ENCODE measurements at places on chromosomes 3 and 15. TPM values are rescaled to one million over a fixed set of nuclear protein-coding genes. Genes with fewer than 3 reads are reported as not detected.

FETUB gene
- total RNA-seq: 1.9 TPM

DNA sequence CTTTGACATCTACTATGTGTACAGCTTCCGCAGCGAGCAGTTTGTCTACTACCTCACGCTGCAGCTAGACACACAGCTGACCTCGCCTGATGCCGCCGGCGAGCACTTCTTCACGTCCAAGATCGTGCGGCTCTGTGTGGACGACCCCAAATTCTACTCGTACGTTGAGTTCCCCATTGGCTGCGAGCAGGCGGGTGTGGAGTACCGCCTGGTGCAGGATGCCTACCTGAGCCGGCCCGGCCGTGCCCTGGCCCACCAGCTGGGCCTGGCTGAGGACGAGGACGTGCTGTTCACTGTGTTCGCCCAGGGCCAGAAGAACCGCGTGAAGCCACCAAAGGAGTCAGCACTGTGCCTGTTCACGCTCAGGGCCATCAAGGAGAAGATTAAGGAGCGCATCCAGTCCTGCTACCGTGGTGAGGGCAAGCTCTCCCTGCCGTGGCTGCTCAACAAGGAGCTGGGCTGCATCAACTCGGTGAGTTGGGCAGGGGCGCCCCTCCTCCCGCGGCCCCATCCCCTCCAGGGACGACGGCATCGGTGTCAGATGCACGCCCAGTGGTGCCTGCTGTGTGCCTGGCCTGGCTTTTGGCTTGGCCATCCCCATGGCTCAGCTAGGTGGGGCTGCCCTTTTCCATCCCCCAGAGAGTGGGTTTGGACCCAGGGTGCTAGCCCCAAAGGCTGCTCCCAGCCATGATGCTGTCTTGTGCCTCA lies 6.6 kb downstream of the PLXNA1 start:
- no peak for DNase-seq

GRCh38 chr3:45135959-45136358 lies 10.2 kb downstream of the CDCP1 start:
- DNase-seq: no peak

- no peak for DNase-seq
Observed at GRCh38 chr3:62981962-62982361, 106.7 kb upstream of the CADPS start.

- no peak for DNase-seq
Observed at GRCh38 chr3:165225604-165226003, 29.4 kb upstream of the SLITRK3 start.

GRCh38 chr3:117873249-117873600 lies 1161.4 kb downstream of the IGSF11 start:
- no peak for DNase-seq

DNA sequence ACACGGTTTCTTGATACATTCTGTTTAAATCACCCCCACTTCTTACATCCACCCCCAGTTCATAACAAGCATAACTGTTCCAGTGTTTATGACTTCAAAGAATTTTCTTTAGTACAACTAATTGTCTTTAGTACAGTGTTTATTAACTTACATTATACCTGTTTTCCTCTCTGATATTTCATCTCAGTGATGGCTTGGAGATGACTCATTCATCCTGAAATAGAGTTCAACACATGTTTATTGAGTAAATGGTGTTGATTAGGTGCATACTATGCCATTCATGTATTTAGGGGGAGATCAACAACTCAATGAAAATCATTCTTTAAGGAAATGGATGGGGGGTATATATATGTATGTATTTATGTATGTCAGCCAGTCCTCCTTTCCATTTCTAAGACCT lies 21.7 kb upstream of the UTS2B start:
- no peak for DNase-seq
